Colonic mucosa (tissue), 4 donors: ENCODE measurements at places on chromosomes 7 and 10. TPM values are rescaled to one million over a fixed set of nuclear protein-coding genes. Genes with fewer than 3 reads are reported as not detected.

The HOXA4 gene
- 3.3 TPM for total RNA-seq

The IGFBP3 gene
- 23.2 TPM for total RNA-seq

The CHN2 gene
- 19.8 TPM for total RNA-seq

The ASB15 gene
- total RNA-seq: not detected

The SPAM1 gene
- total RNA-seq: not detected

The BTBD16 gene
- total RNA-seq: 0.40 TPM

The SH2B2 gene
- 3.1 TPM for total RNA-seq

The SVIL gene
- total RNA-seq: 62.6 TPM

The ZNF736 gene
- 15.2 TPM for total RNA-seq

The NPY gene
- total RNA-seq: not detected

The OIT3 gene
- 0.19 TPM for total RNA-seq

The WEE2 gene
- not detected for total RNA-seq

The EPHB6 gene
- total RNA-seq: 2.3 TPM

The ANXA8L1 gene
- total RNA-seq: not detected

The WDFY4 gene
- 1.6 TPM for total RNA-seq

The PRRT4 gene
- 0.24 TPM for total RNA-seq

The ZNF316 gene
- total RNA-seq: 23.9 TPM

The FKBP9 gene
- total RNA-seq: 73.2 TPM

The EPHB4 gene
- total RNA-seq: 43.1 TPM

The INMT gene
- total RNA-seq: 6.0 TPM

The NME8 gene
- total RNA-seq: not detected

The ADAMTS14 gene
- 1.5 TPM for total RNA-seq

The HTR5A gene
- total RNA-seq: not detected

The C10orf53 gene
- total RNA-seq: not detected

The CDHR3 gene
- 5.3 TPM for total RNA-seq

The ASIC3 gene
- total RNA-seq: 1.0 TPM

The MRC1 gene
- total RNA-seq: 19.2 TPM

The MYL10 gene
- total RNA-seq: not detected

The CHRM2 gene
- 0.30 TPM for total RNA-seq

The STAG3 gene
- 1.4 TPM for total RNA-seq

The SHH gene
- 5.6 TPM for total RNA-seq

The VAX1 gene
- not detected for total RNA-seq

The ATP6V0A4 gene
- total RNA-seq: not detected

The ADAM12 gene
- 0.30 TPM for total RNA-seq

The PUS7 gene
- 10.7 TPM for total RNA-seq

The OR2A1 gene
- not detected for total RNA-seq

The TMEM139 gene
- 18.4 TPM for total RNA-seq

The AFAP1L2 gene
- total RNA-seq: 7.9 TPM

The IL2RA gene
- total RNA-seq: 2.4 TPM

The HEPACAM2 gene
- total RNA-seq: 81.5 TPM

The GSTO2 gene
- 12.8 TPM for total RNA-seq

The NPVF gene
- not detected for total RNA-seq

The ADCYAP1R1 gene
- total RNA-seq: 0.90 TPM
